ENCODE measurements at places on chromosomes 16 and 17.

GRCh38 chr17:41428591-41429291 is 4.4 kb upstream of the KRT37 start:
- no peak for DNase-seq

- no peak for DNase-seq
Measured at GRCh38 chr16:53933407-53933806, 229.5 kb downstream of the FTO start.

- DNase-seq, result no peak
Measured at GRCh38 chr16:48524348-48525200, 85.4 kb downstream of the N4BP1 start.

DNA sequence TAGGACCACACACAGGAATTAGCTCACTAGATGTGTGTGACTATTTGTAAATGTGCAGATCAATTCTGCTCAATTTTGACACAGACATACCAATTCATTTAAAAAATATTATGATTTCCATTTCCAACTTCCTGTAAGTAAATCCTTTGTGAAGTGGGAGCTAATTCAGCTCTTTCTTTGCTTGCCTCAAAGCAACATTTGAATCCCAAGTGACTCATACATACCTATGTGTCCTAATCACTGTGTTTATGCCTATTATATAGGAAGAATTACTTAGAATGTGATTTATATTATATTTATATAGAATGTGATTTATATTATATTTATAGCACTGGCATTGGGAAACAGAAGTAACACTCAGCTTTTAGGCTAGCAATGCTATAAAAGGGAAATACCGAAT is 195.9 kb upstream of the C17orf78 start:
- no peak for DNase-seq

- no peak for DNase-seq
Measured at GRCh38 chr17:64426596-64426995, 22.3 kb upstream of the MILR1 start.

DNA sequence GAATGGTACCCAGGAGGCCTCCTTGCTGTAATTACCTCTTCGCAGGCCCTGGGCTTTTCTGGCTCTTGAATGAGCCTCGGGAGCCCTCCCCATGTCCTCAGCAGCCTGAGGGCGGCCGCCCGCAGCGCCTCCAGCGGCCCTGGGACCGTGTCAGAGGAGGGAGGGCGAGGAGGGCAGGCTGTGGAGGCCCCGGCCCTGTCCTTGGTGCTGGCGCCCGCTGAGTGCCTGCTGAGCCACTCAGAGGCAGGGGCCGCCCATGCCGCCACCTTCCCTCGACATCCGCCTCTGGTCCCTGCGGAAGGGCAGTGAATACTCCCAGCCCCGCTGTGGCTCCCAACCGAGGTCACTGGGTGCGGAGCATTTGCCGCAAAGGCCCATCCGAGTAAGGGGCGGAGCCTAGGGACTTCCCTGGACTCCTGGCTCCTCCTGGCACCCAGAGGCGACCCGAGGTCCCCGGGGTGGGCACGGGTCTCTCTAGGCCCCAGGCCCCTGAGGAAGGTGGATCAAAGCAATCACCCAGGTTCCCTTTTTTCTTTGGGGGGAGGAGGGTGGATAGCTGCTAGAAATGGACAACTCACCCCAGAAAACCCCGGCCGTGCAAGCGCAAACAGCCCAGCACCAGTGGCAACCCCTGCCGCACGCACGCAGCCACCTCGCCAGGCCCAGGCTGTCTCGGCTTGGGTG is 2.8 kb downstream of the RBFOX3 start:
- DNase-seq, result no peak

DNA sequence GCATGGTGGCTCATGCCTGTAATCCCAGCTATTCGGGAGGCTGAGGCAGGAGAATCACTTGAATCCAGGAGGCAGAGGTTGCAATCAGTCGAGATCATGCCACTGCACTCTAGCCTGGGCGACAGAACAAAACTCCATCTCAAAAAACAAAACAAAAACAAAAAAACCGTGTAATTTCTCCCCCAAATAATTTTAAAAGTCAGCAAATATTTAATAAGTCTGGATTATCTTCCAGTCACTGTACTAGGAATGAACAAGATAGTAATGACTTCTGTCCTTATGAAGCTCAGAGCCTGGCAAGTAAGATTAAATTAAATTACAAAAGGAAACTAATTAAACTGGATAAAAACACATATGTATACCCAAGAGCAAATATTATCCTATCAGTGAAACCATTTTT is 113.5 kb downstream of the DNAH3 start:
- no peak for DNase-seq

DNA sequence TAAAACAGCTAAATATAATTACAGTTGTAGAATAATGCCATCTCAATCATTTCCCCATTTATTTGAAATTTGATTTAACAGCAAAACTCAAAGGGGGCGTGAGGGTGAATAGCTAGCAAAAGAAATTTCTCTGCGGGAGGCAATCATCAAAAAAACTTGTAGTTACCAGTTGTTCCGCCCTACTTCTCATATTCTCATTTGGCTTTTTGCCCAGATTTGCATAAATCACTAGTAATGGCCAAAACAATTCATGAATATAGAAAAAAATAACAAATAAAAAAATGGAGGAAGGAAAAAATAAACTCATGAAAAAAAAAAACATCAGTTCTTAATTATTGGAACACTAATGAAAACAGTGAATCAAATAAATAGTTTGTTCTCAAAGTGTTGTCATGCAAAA is 722.6 kb upstream of the KIF2B start:
- DNase-seq, result no peak

GRCh38 chr17:41653892-41654677 is 29.7 kb upstream of the KRT17 start:
- DNase-seq, result no peak

DNA sequence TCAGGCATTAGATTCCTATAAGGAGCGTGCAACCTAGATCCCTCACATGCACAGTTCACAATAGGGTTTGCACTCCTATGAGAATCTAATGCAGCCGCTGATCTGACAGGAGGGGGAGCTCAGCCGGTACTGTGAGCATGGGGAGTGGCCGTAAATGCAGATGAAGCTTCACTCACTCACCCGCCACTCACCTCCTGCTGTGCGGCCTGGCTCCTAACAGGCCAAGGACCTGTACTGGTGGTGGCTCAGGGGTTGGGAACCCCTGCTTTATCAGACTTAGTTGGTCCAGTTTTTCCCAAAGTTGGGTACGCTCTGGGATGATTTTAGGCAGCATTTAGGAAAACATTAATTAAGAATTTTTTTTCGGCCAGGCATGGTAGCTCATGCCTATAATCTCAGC is 103.8 kb downstream of the MARF1 start:
- no peak for DNase-seq

DNA sequence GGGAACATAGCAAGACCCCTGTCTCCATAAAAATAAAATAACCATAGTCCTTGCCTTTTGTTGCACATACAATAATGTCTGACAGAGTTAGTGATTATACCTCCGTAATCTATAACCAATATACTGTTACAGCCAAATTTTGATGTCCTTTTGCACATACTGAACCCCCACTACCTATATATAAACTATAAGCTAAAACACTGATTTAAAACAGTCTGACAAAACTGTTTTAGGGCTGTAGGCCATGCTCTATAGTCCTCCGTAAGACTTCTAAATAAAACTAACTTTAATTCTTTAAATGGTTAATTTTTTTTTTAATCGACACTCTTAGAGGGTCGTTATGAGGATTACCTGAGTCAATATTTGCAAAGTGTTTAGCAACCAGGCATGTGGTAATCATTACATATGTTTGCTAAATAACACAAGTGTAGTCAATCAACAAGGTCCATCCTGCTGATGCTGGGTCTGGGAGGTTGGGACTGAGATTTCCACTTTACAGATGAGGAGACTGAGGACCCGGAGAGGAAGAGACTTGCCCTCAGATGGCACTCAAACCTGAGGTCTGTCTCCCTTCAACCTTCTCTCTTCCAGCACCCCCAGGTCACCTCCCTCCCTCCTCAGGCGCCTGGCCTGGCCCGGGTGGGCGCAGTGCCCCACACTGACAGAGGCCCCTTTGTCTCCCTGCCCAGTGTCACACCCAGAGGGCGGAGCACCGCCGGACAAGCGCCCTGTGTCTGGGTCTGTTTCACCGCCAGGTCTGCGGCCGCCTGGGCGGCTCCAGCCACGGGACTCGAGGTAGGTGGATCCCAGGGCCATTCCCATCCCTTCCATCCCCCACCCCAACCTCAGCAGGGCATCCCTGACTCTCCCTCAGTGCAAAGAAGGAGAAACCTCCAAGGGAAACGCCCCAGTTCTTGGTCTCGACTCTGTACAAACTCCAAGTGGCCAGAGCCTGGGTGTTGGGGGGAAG is 10.3 kb downstream of the ZNF385C start:
- no peak for DNase-seq

DNA sequence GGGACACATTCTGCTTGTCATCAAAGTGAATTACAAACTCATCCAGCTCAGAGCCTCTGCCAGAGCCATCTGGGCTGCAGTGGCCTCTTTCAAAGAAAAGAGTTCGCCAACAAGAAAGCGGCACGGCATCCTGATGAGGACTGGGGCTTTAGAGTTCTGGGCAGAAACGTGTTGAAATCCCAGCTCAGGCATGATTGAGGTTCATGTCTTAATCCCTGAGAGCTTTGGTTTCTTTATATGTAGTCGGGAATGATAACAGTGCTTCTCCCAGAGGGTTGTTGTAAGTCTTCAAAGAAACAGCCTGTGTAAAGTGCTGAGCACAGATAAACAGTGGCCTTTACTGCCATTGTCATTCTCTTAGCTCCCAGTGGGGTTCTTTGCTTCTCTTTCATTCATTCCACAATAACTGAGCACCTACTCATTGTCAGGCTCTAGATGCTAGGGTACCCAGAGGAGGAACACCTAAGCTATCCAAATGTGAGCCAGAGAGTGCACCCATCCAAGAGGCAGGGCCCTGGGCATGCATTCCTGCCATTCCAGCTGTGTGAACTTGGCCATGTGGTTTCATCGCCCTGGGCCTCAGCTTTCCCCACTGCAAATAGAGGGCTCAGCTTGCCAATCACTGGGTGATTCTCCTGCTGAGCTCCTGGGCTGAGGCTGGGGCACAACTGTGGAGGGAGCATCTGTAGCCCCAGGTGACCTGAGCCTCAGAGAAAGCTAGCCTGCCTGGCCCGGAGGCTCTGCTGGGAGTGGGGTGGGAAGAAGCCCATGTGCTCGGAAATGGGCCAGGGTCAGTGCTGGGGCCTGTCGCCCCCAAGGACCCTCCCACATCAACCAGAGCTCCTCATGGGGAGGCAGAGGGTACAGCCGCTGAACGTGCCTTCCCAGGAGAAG is 38.3 kb upstream of the CRHR1 start:
- DNase-seq, result no peak

- no peak for DNase-seq
Measured at GRCh38 chr16:52487849-52488457, 59.0 kb downstream of the TOX3 start.

GRCh38 chr16:56669840-56670619 is 416 bp downstream of the MT1H start:
- DNase-seq, result no peak

DNA sequence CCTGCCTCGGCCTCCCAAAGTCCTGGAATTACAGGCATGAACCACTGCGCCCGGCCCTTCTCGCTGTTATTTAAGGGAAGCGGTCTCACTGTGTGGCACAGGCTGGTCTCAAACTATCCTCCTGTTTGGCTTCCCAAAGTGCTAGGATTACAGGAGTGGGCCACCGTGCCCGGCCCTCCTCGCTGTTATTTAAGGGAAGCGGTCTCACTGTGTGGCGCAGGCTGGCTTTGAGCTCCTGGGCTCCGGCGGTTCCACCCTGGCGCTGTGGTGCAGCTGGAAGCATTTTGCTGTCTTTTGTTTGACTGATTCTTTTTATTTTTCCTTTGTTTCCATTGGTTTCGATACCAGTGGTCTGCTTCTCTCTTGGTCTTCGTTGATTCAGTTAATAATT is 40.7 kb downstream of the FOXK2 start:
- DNase-seq, result no peak

- DNase-seq, result no peak
Measured at GRCh38 chr17:68321556-68321954, 30.3 kb downstream of the ARSG start.

GRCh38 chr17:1123921-1124715 is 55.7 kb downstream of the ABR start:
- no peak for DNase-seq

DNA sequence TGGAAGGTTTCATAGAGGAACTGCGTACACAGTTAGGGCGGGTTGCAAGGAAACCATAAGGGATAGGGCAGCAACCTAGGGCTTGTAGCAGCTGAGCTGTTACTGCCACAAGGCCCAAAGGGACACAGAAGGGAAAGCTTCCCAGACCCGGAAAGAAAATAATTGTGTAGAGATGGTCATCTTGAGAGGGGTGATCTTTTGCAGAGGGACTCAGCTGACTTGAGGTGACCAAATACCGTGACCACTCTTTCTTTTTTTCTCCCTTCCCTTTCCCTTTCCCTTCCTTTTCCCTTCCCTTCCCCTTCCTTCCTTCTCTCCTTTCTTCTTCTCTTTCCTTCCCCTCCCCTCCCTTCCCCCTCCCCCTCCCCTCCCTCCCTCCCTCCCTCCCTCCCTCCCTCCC is 8.5 kb upstream of the CREBBP start:
- DNase-seq, result no peak

GRCh38 chr17:41153856-41154255 is 4.2 kb upstream of the KRTAP4-5 start:
- no peak for DNase-seq

DNA sequence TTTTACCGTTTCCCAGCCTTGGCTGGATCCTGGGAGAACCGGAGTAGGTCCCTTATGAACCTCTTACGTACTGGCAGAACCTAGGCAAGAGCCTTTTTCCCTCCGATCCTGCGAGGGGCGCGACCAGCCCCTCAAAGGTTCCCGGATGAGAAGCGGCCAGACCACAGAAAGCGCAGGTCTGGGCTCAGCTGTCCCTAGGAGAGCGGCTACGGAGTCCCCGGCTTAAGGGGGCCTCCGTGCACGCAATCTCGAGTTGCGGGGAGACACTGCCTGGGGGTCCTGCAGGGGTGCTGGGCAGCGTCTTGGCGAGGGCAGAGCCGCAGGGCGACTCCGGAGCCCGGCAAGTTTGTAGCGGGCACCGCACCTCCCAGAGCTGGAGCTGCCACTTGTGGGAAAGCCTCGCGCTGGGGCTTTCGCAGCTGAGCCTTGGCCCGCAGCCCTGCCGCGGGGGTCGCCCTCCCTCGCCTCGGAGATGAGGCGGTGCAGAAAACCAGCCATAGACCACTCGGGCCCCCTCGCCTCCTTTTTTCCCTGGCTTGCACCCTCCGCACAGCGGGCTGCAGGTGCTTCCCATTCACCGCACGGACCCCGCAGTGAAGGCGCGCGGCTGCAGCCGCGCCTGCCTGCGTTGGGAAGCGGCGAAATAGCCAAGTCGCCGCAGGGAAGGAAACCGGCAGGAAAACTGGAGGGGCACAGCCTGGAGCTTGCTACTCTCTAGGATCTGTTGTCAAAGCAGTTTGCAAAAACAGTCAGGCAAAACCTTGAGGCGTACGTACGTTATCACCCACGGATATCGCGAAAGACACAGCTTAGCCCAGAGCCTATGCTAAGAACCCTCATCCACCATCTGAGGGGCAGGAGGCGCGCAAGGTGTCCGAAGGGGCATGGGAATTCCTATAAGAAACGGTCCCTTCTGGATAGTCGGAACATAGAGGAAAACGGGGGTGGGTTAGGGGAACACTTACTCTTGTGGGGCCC is 834 bp downstream of the CDH8 start:
- DNase-seq, result no peak

- DNase-seq, result no peak
Measured at GRCh38 chr17:74165797-74166365, 37.6 kb upstream of the RPL38 start.
